ENCODE measurements at places on chromosomes 11 and 22.

- DNase-seq = no peak
Observed at GRCh38 chr22:26889802-26890201, 232.4 kb downstream of the MIAT start.

DNA sequence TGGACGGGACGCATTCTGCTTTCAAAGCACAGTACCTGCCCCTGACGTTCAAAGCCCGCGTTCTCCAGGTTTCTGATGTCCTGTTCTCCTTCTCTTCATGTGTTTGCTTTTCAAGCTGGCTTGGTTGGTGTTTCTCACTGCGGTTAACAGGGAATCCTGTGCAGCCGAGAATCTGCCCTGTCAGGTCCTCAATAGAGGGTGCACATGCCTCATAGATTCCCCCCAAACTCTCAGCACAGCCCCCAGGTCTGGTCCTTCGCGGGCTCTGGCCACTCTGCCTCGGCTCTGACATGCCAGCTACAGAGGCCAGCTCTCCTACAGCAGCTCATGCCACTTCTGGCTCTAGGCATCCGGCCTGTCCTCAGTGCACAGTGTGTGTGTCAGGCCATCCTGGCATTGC is 1343.8 kb downstream of the TBC1D22A start:
- no peak for DNase-seq

- no peak for DNase-seq
Observed at GRCh38 chr11:30876228-30876627, 290.1 kb upstream of the MPPED2 start.

DNA sequence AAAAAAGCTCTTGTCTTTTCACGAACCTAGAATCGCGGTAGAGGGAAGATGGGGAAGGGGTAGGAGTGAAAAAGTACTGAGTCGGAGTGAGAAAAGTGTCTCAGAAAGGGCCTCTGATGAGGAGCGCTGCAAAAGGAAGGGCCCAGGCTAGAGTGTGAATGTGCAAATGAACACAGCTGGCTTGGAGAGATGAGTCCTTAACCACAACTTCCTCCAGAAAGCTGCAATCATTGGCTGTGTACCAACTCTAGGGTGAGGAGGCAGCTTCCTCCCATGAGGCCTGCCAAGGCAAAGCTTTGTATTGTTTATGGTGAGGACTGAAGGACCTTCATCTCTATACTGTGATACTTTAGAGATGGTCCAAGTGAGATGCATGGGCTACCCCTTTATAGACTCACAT is 566.9 kb upstream of the ANO5 start:
- no peak for DNase-seq

- DNase-seq = no peak
Observed at GRCh38 chr22:49798486-49799151, 29.1 kb downstream of the BRD1 start.
